Upper lobe of left lung (tissue), 6 donors: ENCODE measurements at places on chromosomes 11 and 22. TPM values are rescaled to one million over a fixed set of nuclear protein-coding genes. Genes with fewer than 3 reads are reported as not detected.

Gene OR5A2
- total RNA-seq = not detected

DNA sequence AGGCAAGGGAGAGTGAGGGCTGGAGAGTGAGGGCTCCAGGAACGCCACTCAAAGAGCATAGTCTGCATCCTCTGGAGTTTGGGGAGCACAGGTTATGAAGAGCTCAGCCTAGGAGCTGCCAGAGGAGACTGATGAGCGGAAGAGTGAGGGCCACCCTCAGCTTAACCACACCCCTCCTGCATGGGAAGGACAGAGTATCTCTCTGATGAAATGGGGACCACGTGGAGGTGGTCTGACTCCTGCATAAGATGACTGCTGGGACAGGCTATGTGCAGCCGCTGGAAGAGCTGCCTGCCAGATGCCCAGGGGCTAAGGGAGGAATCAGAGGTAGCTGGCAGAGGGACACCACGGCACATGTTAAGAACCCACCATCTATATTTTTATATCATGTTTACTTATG lies 162.9 kb upstream of the POU2AF2 start:
- no peak for DNase-seq

Gene SNX32
- 0.69 TPM for total RNA-seq

GRCh38 chr11:68257477-68258362 lies 14.1 kb downstream of the C11orf24 start:
- peak; percentile 88 for DNase-seq

DNA sequence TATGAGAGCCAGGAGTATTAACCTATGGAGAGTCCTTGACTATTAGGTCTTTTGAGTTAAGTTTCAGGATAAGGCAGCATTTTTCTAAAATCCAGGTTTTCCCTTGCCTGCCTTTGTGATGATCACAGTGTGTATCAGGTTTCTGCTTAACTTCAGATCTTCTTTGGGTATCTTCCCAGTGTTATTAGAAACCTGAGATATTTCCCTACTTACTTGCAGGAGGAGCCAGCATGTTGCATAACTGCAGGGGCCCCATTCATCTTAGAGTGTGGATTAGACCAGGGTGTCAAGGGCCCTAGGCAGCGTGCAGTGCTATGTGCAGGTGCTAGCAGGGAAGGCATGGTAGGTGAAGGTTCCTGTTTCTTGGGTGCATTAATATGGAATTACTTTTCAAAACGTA lies 69.5 kb downstream of the ZNRF3 start:
- no peak for DNase-seq

Gene SYVN1
- total RNA-seq = 45.8 TPM

- DNase-seq = no peak
Observed at GRCh38 chr22:45521178-45521577, 18.5 kb downstream of the FBLN1 start.

Gene SMCO4
- 13.6 TPM for total RNA-seq

- DNase-seq = no peak
Observed at GRCh38 chr11:111402411-111402810, 23.3 kb upstream of the POU2AF1 start.

DNA sequence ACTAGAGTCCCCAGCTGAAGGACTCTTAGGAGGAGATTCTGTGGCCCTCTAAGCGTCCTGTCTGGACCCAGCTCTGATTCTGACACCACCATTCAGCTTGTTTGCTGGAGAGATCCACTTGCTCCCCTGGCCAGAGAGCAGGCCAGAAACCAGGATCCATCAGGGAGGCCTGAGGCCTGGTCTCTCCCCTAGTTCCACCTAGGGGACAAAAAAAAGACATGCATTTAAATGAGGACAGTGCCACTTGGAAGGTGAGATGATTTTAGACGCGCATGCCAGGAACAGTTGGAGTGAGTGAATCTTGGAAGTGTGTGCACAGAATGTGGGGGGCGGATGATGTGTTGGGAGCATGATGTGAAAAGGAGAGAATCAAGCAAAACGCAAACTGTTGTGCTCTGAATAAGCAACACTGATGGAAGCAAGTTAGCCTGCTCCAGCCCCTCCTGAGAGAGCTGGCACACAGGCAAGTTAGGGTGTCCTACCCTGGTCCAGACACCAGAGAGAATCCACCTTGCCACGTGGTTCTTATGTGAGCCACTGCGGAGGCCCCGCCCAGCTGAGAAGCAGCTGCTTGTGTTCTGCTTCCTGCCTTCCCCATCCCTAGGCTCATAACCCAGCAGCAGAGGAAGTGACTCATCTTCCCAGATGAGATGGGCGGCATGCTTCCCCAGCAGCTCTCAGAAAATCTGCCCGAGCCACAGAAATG lies 8.0 kb upstream of the SLCO2B1 start:
- DNase-seq = peak; percentile 84

- DNase-seq = no peak
Observed at GRCh38 chr11:61593151-61593550, 12.3 kb upstream of the SYT7 start.

Gene SERGEF
- total RNA-seq = 34.3 TPM

GRCh38 chr11:121452609-121453150 lies at the start of gene SORL1-AS1:
SORL1-AS1 (minus strand) TSS chr11:121452967.
- no peak for DNase-seq

Gene OR51B4
- not detected for total RNA-seq

DNA sequence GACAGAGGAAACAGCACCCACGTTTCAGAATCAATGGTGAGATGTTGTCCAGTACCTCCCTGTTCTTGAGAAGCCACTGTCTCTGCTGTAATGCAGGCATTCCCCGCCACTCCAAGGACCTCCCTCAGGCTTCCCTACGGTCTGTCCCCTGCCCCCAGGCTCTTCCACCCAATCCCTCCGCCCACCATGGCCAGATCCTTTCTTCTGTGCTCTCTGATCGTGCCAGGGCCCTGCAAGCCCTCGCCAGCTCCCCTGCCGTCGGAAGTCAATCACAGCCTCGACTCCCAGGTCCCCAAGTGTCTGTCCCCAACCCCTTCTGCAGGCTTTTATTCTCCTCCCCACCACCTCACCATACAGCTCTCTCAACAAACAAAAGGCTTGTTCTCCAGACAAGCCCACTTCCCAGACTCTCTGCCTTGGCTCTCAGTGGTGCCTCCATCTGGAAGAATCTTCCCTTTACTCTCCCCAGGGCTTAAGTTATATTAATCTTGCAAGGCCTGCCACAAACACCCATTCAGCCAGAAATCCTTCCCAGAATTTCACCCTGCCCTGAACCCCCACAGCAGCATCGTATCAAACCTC lies 13.7 kb downstream of the SCN4B start:
- no peak for DNase-seq

- no peak for DNase-seq
Observed at GRCh38 chr11:71999362-71999761, 653 bp downstream of the IL18BP start.

DNA sequence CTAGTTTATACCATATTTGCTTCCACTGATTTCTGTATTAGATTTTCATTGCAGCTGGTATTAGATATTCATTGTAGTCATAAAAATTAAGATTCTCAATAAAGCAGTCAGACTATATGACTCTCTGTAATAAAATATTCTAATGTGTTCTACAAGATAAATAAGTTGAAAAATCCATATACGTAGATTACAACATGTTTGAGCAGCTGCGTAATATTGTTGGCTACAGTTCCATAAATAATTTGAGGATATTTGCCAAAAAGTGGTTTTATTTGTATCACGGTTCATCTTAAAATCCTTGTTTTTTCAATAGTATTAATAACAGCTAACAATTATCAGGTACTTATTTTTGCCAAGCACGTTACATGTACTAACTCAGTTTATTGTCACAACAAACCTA lies 668.6 kb upstream of the CCDC90B start:
- DNase-seq = no peak

DNA sequence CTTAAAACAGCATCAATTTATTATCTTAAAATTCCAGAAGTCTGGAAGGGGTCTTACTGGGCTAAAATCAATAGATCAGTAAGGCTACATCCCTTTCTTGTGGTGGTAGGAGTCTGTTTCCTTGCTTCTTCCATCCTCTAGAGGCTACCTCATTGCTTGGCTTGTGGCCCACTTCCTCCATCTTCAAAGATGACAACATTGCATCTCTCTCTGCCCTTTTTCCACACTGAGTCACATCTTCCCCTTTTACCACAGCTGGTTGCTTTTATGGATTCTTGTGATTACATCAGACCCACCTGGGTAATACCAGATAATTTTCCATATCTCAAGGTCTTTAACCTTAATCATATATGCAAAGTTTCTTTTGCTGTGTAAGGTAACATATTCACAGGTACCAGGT lies 60.9 kb downstream of the GRIA4 start:
- no peak for DNase-seq

GRCh38 chr11:85595285-85595884 lies 31.8 kb downstream of the DLG2 start:
- no peak for DNase-seq

Gene PVALB
- 1.8 TPM for total RNA-seq

- no peak for DNase-seq
Observed at GRCh38 chr11:18707811-18708340, 9.3 kb downstream of the TMEM86A start.
